ENCODE measurements at places on chromosomes 7 and 10.

DNA sequence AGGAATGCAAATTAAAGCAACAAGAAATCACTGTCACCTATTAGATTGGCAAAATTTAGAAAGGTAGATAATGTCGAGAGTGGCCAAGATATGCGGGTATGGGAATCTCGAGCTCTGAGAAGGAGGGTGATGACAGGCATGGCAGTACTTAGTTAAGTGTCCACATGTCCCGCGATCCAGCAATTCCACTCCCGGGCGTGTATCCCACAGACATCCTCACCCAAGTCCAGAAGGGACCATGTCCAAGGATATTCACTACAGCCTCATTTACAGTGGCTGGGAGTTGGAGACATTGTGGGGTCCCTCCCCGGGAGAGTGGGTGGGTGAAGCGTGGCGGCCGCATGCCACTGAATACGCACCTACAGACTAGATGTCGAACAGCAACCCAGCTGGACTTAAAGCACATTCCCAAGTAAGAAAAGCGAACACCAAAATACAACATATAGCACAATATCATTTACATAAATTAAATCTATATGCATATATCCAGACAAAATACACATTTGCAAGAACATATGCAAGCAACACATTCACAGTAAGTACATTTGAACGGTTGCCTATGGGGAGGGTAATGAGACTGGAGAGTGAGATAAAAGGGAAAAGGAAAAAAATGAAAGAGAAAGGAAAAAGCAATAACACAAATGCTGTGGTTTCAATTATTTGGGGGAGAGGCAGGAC lies 9.9 kb downstream of the KCNH2 start:
- no peak for DNase-seq

DNA sequence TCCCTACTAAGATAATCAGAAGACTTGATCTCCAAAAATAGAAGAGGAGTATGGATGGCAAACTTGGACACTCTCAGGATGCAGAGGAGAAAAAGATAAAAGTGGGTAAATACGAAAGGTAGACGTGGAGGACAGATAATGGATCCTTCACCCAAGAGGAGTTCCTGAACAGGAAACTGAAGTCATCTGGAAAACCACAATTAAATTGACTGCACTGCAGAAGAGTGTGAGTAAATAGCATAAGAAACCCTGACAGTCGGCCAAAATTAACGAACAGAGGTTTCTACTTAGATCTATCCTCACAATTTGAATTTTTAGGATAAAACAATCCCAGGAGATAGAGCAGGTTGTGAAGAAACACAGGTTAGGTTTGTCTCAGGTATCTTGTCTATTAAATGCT lies 70.5 kb downstream of the SDK1 start:
- DNase-seq: no peak

DNA sequence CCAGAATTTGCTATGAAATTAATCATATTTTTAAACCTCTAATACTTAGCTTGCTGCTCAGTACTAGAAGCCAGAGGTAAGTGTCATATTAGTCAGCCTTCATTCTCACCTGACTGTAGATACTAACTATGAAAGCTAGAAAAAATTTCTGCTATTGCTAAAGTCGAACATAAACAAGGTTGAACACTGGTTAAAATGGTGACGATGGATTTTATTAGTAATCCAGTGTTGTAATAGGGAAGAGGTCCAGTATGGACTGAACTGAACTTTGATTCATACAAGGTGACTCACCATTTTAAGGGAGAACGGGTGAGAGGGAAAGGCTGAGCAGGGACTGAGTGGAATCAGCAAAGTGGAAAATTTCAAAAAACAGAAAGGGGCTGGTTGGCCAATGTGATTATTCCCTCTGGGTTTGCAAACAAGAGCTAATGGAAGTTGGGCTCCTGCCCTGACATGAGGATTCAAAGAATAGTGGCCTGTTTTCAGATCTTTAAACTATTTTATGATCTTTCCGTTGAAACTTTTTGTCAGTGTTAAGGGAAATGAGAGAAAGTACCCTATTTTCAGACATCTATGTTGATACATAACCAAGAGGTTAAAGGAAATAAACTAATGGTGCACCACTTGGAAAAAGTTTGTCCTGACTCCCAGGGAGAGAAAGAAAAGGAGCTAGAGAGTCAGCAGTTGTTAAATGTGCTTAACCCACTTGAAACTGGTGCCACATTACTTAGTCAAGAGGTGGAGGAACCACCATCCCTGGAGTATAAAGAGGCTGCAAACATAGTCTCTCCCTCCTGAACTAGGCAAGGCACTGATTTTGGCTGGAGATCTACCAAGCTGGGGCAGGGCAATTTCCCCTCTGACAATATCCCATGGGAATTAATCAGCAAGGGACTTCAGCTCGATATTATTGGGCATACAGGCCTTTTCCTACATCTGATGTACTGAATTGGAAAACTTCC lies 15.3 kb upstream of the AKR1C1 start:
- DNase-seq: no peak

- no peak for DNase-seq
Observed at GRCh38 chr7:105027176-105027853, 13.3 kb downstream of the KMT2E start.

DNA sequence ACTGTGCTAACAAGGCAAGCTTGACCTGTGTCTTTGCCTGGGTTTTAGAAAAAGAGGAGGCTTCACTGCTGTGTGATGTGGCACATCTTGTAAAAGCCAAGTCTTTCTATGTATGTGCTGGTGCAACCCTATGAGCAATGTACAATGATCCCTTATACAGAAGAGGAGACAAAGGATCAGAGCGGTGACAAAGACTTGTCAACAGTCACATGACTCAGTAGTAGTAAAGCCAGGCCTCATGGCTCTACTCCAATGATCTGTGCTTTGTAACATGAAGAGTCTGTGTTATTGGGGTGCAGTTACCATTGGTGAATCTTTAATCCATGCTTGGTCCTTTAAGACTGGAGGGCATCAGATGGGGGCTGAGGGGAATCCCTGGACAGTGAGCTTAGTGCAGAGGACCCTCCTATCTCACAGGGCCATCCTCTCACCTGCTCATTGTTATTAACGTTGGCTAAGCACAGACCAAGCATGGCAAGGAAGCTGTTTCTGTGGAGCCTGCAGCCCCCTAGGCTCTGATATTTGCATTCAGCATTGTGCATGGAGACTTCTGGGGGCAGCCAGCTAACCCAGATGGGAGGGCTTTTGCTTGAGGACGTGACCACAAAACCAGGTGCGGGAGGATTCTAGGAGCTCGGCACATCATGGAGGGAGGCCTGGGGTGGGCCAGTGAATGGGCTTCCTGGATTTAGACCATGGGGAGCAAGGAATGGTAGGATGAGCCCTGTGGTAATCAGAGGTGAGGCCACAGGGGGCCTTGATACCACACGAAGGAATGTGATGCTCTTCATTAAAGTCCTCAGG lies 308.8 kb upstream of the ZNF32 start:
- no peak for DNase-seq

DNA sequence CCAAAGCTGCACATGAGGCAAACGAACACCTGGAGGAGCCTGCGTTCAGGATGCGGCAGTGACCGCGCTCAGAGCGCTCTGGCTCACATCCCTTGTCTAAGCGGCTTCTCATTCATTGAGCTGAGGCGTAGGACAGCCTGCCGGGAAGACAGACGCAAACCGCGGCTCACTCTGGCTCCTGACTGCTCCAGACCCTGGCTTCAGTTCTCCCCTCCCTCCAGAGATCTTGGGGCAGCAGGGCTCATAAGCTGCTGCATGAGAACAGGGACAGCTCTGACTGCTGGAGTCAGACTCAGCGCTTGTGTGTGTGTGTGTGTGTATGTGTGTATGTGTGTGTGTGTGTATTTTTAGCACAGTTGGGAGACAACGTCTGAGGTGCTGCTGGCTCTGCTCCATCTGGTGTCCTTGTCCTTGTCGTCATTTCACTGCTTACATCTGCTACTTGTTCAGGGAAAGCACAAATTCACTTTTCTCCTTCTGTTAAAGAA lies 15.8 kb upstream of the LYZL2 start:
- no peak for DNase-seq

DNA sequence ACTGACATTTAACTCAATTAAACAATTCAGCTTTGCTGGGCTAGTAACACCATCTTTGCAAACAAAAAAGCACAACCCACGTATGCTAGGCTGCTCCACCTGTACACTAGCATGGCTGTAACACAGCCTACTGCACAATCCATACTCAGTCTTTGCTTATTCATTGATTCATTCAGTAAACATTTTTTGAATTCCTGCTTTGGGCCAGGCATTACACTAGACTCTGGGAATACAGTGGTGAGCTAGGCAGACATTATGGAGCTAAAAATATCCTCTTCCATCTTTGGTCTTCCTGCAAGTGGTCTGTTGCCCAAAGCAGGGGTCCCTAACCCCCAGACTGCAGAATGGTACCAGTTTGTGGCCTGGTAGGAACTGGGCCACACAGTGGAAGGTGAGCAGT lies 9.9 kb downstream of the CNNM1 start:
- no peak for DNase-seq

All from stimulated activated CD8-positive, alpha-beta memory T cell treated with anti-CD3 and anti-CD28 coated beads, Interleukin-12 subunit alpha, Interleukin-12 subunit beta, amount 100 ng/mL, for 1 hour (primary cell).